ENCODE measurements at places on chromosomes 2 and 18. TPM values are rescaled to one million over a fixed set of nuclear protein-coding genes. Genes with fewer than 3 reads are reported as not detected.
A peak's percentile ranks its signal among the peaks of the same experiment; 100 is the strongest.

The MAP3K2 gene
- 28.5 TPM for polyA plus RNA-seq

The FOXI3 gene
- 0.22 TPM for polyA plus RNA-seq

The CIB4 gene
- 0.48 TPM for polyA plus RNA-seq

The PUS10 gene
- 12.8 TPM for polyA plus RNA-seq

The TLX2 gene
- 0.07 TPM for polyA plus RNA-seq

The STRN gene
- 26.4 TPM for polyA plus RNA-seq

The CCDC148 gene
- 11.4 TPM for polyA plus RNA-seq

The CFAP221 gene
- polyA plus RNA-seq, result 38.8 TPM

The AFG3L2 gene
- polyA plus RNA-seq, result 84.9 TPM

The DNAJC5G gene
- 2.0 TPM for polyA plus RNA-seq

The LRATD1 gene
- polyA plus RNA-seq, result 21.1 TPM

The LRRC30 gene
- 0.40 TPM for polyA plus RNA-seq

The NDC80 gene
- polyA plus RNA-seq, result 43.4 TPM

The GBX2 gene
- polyA plus RNA-seq, result 0.52 TPM

DNA sequence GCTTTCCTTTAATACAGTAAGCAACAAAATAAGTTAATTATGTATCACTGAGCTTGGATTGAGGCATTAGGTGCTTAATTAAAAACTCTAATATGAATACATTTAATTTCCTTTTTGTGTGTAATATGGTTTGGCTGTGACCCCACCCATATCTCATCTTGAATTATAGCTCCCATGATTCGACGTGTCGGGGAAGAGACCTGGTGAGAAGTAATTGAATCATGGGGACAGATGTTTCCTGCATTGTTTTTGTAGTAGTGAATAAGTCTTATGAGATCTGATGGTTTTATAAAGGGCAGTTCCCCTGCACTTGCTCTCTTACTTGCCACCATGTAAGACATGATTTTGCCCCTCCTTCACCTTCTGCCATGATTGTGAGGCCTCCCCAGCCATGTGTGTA, 325.4 kb upstream of the CDH7 start:
- DNase-seq, result no peak

DNA sequence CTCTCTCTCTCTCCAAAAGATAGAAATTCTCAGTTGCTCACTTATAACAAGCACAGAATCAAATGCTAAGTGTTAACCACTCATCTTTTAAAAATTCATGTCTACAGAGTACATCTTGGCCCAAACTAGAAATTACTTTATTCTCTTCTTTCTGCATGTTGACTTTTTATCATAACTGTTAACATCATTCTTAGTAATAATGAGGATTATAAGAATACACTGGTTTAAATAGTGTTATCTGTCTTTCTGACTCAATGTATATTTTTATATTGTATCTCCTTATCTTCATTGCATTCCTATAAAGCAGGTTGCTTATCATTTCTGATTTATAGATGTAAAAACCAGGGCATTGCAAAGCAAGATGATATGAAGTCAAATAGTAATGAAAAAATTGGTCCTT, 17.8 kb upstream of the KLF7 start:
- no peak for DNase-seq

DNA sequence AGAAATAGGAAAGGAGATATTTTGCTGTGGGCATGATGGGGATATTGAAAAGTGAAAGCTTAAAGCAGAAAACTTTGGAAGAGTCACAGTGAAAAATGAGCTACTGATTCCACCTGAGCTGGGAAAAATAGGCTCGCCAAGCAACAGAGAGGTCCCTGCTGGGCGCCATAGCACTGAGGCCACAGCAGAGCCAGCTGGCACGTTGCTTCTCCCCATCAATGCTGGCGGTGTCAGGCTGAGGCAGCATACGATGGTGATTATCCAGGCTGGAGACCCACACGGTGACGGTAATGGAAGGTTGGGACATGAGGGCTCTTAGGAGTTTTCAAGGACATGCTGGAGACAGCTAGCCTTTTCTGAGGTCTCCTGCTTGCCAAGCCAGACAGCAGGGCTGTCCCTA, 25.8 kb upstream of the DTNB start:
- no peak for DNase-seq

GRCh38 chr18:48973731-48974130, 23.0 kb upstream of the SMAD7 start:
- no peak for DNase-seq

DNA sequence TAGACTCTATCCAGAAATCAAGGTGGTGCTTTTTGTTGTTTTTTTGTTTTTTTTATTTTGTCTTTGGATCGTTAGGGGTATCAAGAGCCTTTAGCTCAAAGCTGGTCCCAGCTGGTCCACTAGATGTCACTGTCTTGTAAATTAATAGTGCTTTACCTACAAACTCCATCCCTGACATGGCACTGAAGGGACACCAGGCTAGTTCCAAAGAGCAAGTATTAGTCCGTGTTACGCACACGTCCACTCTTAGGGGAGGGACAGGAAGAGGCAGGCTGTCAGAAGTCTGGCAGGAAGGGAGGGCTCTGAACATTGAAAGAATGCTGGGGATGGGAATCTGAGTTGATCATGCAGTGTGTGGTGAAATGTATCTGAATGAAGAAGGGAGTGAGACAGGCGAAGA, 85.9 kb upstream of the CCBE1 start:
- peak; percentile 39 for DNase-seq

GRCh38 chr18:48345596-48345995, 63.6 kb downstream of the ZBTB7C start:
- DNase-seq, result no peak

DNA sequence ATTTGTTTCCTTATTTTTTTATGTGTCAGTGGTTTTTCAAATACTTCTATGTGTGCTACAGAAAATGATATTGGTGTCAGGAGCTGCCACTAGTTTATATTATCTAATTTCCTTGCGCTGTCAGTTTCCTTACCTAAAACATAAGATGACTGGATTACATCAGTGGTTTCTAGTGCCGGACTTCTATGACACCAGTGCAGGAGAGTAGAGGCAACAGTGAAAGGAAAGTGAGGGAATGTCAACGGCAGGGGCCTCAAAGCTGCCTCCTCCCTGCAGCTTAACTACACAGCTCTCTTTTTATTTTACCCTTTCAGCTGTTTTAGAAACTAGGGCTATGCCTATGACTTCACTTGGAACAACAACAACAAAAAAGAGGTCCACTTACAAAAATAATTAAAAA, 6.5 kb downstream of the ERBB4 start:
- DNase-seq, result no peak

GRCh38 chr2:101998896-101999789, 7.4 kb downstream of the IL1R2 start:
- no peak for DNase-seq

GRCh38 chr2:202169131-202169530, 69.3 kb downstream of the SUMO1 start:
- DNase-seq, result no peak

GRCh38 chr18:68177807-68178702, 536.9 kb downstream of the TMX3 start:
- no peak for DNase-seq

- DNase-seq, result no peak
These were observed 1142.3 kb upstream of the FANCL start for GRCh38 chr2:59383473-59383872.

GRCh38 chr18:63087421-63088230, 231.9 kb downstream of the BCL2 start:
- no peak for DNase-seq

GRCh38 chr18:42920621-42921020, 194.9 kb downstream of the RIT2 start:
- no peak for DNase-seq

- no peak for DNase-seq
These were observed 56.7 kb downstream of the NETO1 start for GRCh38 chr18:72811047-72811446.

DNA sequence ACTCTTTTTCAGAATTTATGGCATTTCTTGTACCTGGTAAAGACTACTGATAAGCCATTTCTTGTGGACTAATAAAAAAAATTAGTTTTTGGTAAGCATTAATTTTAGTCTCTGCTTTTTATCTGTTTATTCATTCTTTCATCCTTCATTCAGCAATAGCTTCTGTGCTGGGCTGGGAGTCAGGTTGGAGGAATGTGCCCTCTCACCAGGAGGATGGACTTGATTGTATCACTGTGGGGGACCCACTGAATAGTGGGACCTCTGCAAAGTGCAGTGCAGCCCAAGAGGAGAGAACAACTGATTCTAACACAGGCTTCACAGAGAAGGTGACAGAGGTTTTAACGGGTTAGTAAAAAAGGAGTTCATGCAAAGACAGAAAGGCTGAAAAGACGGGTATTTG, 39.1 kb downstream of the CDC42EP3 start:
- DNase-seq, result no peak

GRCh38 chr2:3482363-3482821, 36.9 kb downstream of the ADI1 start:
- DNase-seq, result no peak

- DNase-seq, result no peak
These were observed 41.4 kb downstream of the FMNL2 start for GRCh38 chr2:152376385-152376784.

DNA sequence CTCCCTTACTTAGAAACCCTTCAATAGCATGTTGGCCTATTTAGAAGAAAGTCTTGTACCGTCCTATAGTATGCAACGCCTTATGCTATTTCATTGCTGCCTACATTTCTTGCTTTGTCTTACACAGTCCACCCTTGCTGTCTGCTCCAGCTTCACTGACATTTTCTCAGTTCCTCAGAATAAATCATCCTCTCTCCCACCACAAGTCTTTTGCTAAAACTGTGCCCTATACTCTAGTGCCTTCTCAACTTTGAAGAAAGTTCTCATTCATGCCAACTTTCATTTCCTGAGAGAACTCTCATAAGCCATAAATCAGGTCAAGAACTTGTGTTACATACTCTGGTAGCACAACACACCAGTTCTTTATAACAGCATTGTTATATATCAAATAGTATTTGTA, 54.3 kb upstream of the COL3A1 start:
- no peak for DNase-seq

GRCh38 chr2:226837787-226838603, 2.1 kb downstream of the RHBDD1 start:
- no peak for DNase-seq

DNA sequence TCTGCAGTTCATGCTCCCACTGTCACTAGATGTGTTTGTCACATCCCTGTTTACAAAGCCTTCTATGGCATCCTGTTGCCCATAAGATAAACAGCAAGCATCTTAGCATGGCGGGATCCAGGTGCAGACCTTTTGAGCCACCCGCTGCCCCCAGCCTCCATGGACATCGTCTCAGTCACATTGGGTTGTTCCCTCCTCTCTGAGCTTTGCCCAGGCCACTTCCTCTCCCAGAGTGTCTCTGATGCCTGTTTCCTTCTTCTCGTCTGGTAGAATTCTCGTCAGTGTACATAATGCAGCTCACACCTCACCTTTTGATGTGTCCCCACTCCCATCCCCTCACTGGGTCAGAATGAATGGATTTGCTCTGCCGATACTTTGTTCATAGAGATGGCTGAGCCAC, 239.0 kb upstream of the APCDD1 start:
- no peak for DNase-seq

- DNase-seq, result no peak
These were observed 78.6 kb downstream of the FAM228A start for GRCh38 chr2:24253303-24253919.

GRCh38 chr2:204673877-204674276, 128.6 kb downstream of the PARD3B start:
- no peak for DNase-seq

- no peak for DNase-seq
These were observed 201.4 kb downstream of the NYAP2 start for GRCh38 chr2:225600865-225601264.

- DNase-seq, result no peak
These were observed 20.8 kb downstream of the LAMA1 start for GRCh38 chr18:7096838-7097237.

DNA sequence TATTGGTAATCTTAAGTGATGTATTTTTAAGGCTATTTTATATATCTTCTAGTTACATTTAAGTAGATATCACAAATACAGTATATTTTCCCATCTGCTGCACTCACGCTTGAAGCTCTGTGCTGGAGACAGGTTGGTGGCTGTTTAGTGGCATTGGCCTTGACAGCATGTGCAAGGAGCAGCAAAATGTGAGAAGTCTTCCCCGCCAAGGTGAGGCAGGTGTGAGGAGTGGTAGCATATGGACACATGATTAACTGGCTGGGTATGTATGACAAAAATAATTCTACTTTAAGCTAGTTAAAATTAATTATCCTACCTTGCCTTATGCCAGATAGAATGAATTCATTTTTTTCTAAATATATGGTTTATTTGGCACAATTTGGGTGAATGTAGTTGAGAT, 117.2 kb downstream of the CCDC102B start:
- DNase-seq, result no peak

DNA sequence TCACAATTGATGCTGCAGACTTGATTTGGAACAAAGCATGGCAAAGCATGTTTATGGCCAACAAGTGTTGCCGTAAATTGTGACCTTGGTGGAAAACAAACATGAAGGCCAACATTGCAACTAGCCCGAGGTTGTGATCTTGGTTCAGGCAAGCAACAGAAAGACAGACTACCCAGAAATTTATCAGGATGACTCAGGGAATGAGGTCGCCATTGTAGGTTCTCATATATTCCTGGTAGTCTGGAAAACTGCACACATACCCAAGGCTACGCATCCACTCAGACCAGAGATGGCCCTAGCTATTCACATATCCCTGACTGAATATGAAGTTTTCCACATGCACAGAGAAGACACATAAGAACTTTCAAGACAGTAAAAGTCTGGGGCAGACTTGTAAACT, 30.1 kb downstream of the CYP1B1 start:
- DNase-seq, result no peak

- no peak for DNase-seq
These were observed 1238.0 kb upstream of the NRXN1 start for GRCh38 chr2:52269696-52270485.

DNA sequence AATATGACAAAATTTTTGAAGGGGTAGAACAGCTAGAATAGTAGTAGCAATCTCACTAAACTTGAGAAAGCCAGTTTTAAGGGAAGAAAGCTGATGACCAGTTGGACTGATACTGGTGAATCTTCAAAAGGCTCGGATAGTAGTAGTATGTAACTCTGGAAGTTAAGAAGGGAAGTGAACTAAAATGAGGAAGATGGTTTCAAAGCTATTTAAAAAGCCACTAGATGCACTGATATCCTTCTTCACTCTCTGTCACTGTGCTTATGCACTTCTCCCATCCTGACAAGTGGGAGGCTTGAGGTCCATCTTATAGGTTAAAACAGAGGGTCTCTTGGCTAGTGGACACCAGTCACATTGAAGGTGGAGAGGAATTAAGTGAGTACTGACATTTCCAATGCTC, 141.1 kb downstream of the NCOA1 start:
- no peak for DNase-seq

- DNase-seq, result no peak
These were observed 220.3 kb upstream of the PXDN start for GRCh38 chr2:1964659-1965058.

DNA sequence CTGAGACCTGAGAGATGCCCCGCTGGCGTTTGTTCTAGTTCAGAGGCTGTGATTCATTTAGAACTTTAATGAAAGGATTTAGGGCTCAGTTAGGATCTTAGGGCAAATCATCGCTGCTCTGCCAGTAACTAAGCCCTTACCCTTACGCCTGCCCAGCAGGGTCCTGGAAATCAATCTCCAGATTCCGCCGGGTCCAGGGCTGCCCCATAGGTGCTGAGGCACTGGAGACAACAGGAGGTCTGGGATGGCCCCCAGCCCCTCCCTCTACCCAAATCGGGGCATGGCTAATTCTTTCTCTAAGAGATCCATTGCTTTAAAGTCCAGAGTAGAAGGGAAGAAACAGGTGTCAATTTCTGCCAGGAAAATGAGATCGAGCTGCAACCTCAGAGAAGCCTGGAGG, 83.1 kb downstream of the SDC1 start:
- DNase-seq, result no peak
